ENCODE measurements at places on chromosomes 2 and 18.

- no peak for DNase-seq
Observed at GRCh38 chr2:232419245-232420072, 12.8 kb downstream of the ALPG start.

DNA sequence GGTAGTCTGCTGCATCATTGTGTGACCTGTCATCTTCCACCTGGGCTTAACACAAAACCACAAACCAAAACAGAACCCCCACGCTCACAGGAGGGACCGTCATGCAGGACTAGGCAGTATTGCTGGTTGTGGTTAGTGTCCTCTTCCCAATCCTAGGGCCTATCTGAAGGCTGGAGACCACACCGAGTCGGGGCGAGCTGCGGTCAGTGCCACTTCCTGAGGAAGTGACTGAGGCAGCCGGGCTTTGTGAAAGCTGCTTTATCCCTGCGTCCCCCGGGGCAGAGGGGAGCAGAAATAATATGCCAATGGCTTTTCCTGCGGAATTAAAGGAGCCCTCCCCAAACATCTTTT, 22.9 kb downstream of the ZNF532 start:
- DNase-seq: no peak

- no peak for DNase-seq
Observed at GRCh38 chr2:44928483-44929158, 12.9 kb upstream of the SIX3 start.

DNA sequence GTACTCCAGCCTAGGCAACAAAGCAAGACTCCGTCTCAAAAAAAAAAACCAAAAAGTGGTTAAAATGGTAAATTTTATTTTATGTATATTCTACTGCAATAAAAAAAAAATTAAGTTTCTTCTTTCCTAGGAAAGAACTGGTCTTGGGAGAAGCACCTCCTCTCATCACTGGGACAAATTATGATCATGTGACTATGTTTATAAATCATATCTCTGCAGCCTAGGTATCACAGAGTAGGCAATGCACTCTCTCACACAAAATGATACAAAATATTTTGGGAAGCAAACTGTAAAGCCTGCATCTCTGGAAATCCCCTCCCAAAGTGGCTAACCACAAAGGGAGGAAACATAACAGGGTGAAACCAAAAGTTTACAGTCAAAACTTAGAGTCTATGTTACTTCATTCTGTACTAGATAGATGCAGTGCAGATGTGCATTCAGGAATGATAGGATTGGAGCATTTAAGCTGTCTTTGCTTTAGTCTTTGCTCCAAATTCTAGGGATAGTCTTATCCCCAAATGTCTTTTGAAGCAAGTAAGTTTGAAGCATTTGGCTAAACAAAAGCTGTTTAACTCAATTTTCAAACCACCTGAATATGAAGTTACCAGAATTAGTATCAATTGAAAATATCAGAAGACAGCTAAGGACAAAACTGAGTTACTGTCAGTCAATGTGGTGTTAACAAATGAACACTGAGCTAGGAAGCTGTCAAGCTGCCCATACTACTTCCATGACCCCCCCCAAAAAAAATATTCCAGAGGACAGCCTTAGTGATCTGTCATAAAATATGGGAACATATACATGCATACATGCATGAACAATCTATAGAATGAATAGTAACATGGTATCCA, 21.1 kb upstream of the MALT1 start:
- peak; percentile 21 for DNase-seq

GRCh38 chr2:60882971-60883753, 1.8 kb downstream of the REL start:
- peak; percentile 20 for DNase-seq

Data from naive thymus-derived CD4-positive, alpha-beta T cell (primary cell).